ENCODE measurements at places on chromosomes 4 and X.

DNA sequence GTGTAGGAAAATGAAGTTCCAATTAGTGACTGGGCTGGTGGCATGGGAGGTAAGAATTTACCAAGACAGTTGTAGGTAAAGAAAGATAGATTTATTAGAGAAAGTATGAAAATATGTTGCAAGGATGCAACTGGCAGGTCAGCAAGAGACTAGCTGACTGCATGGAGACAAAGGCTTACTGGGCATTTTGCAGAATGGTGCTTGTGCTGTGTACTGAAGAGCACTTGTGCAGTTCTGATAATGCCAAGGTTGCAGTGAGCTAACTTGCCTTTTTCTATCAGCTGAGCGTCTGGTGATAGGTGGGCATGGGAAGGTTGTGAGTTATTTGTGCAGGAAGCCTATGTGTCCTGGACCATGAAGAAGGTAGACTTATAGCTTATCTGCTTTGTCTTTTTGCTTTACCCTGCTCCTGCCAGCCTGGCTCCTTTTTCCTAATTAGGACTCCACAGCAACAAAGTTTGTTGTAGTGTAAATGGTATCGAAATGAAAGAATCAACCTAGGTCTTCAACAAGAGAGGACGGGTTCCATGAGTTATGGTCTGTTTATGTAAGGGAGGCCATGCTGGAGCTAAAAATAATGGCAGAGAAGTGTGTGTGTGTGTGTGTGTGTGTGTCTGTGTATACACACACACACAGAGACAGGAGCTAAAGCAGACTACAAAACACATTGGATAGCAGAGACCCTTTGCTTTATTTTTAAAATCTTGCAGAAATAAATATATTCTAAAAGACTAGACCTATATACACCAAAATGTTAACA lies 15.0 kb downstream of the BST1 start:
- DNase-seq, result no peak

DNA sequence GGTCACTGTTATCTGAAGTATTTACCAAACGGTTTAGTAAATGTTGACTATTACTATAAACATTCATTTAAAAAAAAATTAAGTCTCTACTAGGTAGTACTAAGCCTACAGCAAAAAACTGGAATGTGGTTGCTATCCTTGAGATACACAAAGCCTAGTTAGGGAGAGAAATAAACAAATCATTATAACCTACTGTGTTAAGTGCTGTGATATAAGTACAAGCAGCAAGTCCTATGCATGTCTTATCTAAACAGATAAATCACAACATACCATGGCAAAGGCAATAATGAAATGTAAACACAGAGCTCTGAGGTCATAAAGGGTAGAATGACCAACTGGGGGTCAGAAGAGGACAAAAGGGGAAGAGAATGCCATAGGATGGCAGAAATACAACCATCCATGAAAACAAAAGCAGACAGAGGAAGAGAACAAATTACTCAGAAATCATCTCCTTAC lies 92.2 kb downstream of the RNF150 start:
- DNase-seq, result no peak

DNA sequence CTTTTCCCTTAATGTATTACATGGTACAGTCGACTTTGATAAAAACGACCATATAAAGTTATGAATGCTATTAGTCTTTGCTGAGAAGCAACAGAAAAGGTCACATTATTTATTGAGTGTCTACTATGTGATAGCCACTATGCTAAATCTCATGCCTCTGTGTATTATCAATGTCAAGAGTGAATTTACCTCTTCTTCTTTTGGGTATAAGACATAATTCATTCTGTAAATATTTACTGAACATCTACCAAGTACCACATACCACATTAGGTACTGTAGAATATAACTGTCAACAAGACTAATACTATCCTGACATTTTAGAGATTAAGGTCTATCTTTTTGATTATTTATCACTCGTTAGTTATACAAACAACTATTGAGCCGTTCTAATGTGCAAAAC lies 268.7 kb upstream of the FTHL17 start:
- DNase-seq, result no peak

DNA sequence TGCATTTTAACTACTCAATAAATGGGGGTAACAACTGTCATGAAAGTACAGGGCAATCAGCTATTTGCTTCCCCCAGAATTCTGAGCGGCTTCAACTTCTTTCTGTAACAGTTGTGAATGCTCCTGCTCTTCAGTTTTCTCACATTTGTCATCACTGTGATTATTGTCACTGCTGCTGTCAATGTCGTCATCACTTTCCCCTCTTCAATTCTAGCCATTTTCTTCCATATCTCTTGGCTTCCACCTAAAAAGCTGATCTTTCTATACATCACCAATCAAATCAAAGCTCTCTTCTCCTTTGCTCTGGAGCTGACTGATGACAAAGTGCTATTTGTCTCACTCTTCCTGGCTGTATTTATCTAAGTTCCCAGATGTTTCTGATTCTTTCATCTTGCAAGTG lies 125.6 kb downstream of the COMMD8 start:
- no peak for DNase-seq

DNA sequence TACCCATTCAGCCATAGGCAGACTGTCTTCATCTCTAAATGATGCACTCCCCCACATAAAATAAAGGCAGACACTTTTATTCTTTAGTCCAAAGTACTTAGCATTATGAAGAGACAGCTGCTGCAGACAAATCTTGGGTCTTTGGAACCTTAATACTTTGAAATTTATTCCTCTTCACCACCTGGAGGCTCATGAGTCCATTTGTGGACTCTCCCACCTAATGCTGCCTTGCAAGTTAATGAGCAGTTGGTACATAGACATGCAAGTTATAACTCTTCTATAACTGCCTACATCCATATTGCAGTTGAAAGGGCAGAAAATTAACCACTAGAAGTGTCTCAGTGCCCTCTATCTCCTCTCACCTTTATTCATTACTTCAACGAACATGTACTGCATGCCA lies 118.6 kb upstream of the CPEB2 start:
- no peak for DNase-seq

DNA sequence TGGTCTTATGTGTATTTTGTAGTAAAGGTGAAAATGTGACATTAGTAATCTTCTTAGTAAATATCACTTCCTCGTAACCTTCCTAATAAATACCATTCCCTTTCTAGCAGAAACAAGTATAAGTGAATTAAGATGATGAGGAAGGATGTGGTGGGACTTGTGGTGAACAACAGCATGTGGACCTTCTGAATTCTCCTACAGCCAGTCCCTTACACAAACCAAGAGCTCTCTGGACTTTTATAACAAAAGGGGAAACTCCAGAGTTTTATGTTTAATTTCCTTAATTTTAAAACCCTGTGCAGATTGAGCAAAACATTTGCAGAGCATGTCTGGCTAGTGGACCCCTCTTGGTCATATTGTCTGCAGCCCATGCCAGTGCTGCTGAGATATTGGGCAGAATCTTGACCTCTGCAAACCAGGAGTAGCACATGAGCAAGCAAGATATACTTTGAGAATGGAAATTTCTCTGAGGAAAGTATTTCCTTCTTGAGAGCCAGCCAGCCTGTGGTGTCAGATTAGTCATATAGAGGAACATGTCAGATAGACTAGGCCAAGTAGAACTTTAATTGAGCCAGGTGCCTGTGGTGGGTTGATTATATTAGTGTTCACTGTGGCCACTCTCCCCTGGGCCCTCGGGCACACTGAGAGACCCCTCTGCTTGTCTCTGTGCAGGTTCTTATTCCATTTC lies 328.2 kb downstream of the DKK2 start:
- peak; percentile 58 for DNase-seq

GRCh38 chr4:83112231-83112630 lies 2.3 kb downstream of the PLAC8 start:
- DNase-seq, result peak; percentile 94

- DNase-seq, result peak; percentile 30
Observed at GRCh38 chr4:162461952-162462351, 298.2 kb upstream of the FSTL5 start.

- no peak for DNase-seq
Observed at GRCh38 chrX:31714797-31715196, 643.0 kb upstream of the FTHL17 start.

GRCh38 chr4:94976371-94977011 lies 218.7 kb downstream of the BMPR1B start:
- no peak for DNase-seq

DNA sequence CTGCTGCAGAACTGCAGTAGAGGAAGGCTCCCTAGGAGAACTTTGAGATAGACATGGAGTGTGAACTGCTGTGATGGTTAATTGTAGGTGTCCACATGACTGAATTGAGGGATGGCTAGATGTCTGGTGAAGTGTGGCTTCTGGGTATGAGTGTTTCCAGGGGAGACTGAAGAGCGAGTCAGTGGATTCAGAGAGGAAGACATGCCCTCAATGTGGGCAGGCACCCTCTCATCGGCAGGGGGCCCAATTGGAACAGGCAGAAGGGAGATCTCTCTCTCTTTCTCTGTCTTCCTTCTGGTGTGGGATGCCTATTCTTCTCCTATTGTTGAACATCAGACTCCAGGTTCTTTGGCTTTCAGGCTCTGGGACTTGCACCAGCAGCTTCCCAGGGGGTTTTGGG lies 304.7 kb upstream of the GATB start:
- no peak for DNase-seq

DNA sequence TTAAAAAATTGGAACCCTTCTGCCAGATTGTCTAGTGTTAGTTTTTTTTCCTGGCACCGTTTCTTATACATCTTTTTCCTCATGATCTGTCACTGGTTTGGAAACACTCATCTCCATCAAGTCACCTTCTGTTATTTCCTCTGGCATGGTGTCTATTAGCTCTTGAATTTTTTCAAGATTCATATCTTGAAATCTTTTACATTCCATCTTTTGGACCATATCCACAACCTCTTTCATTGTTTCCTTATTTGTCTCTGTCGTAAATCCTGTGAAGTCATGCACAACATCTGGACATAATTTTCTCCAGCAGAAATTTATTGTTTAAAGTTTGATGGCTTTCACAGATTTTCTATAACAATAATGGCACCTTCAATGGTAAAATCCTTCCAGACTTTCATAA lies 10.2 kb upstream of the TMEM185A start:
- no peak for DNase-seq

DNA sequence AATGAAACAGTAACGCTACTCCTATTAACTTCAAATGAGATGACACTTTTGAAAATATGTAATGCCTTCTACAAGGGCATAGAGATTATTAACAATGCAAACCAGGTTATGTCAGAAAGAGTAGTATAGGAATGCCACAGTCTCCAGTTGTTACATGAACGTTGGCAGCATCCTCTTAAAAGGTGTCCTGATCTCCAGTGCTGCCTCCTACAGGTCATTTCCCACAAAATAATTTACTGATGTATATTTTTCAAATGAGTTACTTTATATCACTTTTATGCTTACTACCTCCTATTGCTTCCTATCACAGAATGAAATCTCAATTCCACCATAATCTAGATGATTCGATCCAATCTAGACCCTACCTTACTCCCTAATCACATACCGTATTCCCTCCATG lies 195.2 kb upstream of the EPHA5 start:
- peak; percentile 38 for DNase-seq

- no peak for DNase-seq
Observed at GRCh38 chr4:181971973-181972372, 271.2 kb upstream of the TENM3 start.

- DNase-seq, result peak; percentile 78
Observed at GRCh38 chrX:153381684-153382532, 19.2 kb downstream of the PNMA6E start.
